NCI-H1436 (cell line): ENCODE measurements at places on chromosomes 3 and 15.

DNA sequence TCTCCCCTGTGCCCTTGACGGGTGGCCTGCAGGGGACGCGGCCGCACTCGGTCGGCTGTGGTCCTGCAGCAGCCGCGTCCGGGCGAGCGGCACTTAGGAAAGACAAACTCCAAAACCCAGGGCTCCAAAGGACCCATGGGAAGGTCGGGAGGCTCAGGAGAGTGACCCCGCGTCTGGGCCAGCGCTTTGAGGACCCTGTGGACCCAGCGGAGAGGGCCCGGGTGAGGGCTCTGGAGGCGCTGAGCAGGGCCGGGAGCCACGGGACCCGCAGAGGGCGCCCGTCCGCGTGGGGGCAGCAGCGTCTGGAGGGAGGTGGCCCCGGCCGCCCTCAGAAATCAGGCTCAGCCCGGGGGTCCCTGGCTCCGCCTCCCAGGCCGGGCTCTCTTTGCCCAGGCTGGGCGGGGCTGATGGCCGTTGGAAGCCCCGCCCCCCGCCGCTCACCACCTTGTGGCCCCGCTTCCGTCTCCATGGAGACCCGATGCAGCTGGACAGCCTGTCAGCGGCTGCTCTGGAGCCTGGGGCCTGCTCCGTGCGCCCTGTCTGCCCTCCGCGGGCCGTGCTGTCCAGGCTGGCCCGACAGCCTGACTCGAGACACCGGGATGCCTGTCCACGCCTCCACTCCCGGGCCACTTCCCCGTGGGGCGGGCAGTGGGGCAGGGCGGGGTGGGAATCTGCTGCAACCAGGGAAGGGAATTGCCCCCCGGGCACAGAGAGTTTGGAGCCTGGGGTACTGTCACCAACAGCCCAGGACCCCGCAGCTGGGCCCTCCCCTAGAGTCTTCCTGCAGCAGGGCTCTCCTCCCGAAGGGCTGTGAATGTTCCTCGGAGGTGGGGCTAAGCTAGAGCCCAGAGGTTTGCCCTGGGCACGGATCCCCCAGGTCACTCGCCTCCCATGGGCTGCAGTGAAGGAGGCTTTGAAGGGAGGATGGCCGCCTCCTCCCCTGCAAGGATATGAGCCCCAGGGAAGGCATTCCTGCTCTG lies 34.8 kb upstream of the RPL32 start:
- DNase-seq, result no peak

DNA sequence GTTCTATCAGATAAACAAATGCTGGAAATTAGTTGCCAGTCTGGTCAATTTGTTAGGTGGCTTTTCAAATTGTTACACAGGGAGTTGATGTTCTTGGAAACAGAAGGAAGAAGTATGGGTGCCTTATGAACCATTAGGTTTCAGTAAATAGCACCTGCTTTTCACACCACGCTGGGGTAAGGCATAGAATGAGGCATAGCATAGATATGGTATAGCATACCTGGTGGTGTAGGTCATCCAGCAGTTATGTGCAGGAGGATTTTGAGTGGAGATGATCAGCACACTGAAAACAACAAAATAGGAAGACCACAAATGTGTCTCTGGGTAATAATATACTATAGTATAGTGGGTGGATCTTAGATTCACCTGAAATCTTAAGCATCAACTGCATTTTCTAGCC lies 121.4 kb downstream of the GMPS start:
- DNase-seq, result no peak

DNA sequence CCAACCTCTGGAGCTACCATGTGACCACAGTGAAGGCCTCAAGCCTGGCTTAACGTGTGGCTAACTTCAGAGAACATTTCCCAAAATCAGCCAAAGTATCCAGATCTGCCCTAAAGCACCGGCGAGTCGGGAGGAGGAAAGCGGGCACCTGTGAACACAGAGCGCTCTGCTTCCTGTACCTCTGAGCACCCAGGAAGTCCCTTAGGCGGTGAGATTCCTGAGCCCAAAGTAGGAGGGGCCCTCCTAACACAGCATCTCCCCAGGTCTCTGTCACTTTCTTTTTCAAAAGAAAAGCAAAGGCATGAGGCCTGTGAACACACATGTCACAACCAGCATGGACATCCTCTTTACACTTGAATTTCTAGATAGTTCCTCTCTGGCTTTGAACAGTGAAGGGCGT lies 944 bp upstream of the EIF4E3 start:
- no peak for DNase-seq

DNA sequence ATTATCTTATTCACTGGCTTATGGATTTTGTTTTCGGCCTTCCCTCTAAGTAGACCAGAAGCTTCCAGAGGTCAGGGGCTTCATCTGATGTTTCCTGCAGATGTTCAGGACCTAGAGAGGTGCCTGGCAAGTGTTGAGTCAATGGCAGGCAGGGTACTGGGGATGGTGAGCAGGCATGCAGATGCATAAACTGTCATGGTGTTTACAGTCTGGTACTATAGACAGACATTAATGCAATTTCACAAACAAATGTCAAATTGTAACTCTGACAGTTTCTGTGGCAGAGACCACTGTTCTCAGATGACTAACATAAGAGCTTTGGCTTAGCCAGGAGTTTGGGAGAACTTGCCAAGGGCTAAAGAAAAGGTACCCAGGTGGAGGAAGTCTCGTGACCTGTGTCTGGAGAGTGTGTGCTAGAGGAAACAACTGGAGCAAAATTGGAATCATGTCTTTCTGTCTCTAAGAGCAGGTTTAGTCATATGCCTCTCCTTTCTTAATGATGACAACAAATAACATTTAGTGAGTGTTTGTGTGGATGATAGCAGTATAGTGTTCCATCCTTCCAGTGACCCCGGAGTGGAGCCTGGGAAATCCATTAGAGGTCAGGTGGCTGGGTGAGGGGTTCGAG lies 53.7 kb upstream of the TRAK1 start:
- no peak for DNase-seq

DNA sequence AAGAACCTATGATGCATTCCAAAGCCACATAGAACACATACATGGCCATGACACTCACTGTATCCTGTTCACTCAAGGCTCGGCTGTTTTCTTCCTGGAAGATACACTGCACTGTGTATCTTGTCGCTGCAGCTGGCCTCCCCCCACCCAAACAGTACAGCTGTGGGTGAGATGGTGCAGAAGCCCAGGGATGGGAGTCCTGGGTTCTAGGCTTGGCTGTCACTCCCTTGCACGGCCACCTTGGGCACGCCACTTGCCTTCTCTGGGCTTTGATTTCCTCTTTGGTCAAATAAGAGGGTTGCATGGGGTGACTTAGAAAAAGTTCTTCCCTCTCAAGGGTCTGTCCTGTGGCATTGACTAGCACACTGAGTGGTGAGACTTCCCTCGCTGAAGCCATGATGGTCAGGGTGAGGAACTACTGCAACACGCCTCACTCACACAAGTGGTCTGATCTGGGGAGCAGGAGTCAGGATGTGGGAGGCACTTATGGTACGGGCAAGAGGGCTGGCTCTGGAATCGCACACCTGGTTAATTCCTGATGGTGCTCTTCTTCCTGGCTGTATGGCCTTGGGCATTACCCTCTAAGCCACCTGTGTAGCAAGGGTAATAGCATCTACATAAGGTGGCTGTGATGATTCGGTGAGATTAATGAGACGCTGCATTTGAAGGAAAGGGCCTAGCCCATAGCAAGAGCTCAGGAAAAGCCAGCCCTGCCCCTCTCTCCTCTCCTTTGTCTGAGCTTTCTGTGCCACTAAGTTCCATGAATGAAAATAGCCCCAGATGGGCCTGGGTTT lies 44.0 kb downstream of the ANP32A start:
- no peak for DNase-seq

GRCh38 chr15:53072077-53072476 lies 281.9 kb upstream of the ONECUT1 start:
- DNase-seq, result no peak

DNA sequence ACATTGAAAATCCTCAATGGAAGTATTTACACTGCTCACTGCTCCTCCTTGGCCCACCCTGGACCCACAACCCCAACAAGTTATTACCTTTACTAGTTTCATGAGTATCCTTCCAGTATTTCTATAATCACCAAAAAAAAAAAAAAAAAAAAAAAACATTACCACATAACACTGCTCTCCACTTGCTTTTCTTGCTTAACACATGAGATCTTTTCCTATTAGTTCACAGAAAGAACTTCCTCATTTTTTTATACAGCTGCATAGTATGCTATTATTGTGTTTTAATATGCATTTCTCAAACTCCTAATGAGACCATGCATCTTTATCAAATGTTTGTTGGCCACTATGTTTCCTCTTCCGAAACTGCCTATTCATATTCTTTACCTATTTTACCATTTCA lies 14.6 kb downstream of the GABPB1 start:
- DNase-seq, result no peak

DNA sequence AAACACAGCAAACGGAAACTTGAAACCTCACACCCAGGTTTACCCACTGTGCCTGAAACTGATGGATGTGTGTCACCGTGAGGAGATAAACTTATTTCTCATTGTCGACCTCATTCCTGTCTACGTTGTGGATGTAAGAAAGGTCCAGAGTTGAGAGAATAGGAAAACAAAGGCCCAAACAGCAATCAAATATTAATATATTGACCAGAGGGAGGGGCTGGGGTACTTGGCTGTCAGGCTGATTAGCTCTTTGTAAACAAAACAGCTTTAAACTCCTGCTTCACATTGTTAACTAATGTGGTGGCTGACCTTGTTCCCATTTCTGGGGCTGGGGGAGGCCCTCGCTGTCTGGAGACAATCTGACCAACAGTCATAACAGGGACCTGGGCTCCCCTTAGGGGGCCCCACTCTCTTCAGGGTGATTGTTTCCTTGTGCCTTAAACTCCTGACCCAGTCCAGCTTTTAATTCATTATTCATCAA lies 937.6 kb downstream of the MCTP2 start:
- DNase-seq, result no peak

- DNase-seq, result no peak
These were observed 265.2 kb upstream of the PROK2 start for GRCh38 chr3:72050048-72050632.

DNA sequence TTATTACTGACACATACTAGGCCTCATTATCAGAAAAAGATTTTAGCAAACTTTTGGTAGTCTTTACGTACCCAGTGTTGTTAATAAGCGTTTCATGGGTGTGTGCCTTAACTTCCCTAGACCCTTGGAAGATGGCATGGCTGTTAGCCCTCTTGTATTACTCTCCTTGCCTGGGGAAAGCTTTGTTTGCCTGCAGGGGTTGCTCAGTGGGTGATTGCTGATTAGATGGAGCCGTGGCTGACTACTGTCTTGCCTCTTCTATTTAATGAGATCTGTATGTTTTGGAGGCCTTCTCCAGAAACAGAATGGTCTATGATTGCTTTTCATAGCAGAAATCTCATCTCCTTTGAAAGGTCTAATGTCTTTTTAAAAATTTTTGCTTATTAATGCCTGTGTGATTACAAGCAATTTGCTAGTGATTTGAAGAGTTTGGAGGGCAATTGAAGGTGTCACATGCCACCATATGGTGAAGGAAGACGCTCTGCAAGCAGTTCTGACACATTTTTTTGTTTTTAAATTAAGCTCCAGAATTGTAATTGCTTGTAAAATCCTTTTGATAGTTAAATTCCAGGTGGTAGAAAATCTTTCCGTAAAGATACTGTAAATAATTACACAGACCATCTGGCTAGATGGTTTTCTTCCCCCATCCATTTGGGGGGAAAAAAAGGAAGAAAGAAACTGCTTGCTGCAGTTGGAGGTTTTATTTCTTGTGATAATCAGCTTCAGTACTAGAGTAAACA lies 11.4 kb upstream of the C3orf20 start:
- no peak for DNase-seq

GRCh38 chr15:29109762-29110161 lies 159.9 kb downstream of the NSMCE3 start:
- DNase-seq, result no peak

- no peak for DNase-seq
These were observed 20.8 kb downstream of the COL6A6 start for GRCh38 chr3:130537673-130538304.

DNA sequence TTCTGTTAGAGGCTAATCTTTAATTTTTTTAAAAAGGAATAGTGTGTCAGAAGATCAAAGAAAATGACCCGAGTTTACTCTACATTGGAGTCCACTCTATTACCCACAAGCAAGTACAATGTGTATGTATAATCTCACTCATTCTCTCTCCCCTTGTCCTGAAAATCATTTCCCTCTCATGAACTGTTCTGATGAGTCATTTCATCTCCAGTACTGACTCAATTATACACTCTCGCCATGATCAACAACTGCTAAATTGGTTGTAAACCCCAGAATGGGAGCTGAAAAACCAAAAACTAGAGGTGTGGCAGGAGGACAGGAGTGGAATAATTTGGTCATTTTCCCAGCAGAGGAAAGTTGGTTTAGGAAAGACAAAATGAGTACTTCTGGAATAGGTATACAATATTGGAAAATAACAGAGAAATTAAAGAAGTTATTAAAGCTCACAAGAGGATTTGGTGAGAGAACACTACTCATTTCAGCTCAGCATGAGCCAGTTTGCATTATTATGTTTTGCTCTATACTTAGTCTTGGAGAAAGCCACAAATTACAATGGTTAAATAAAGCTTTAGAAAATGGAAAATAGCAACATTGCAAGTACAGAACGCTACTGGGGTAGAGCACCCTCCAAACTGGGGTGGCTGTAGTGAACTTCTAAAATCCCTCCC lies 144.3 kb upstream of the PFN2 start:
- DNase-seq, result no peak

- DNase-seq, result no peak
These were observed 94.1 kb upstream of the TP63 start for GRCh38 chr3:189537135-189537534.

DNA sequence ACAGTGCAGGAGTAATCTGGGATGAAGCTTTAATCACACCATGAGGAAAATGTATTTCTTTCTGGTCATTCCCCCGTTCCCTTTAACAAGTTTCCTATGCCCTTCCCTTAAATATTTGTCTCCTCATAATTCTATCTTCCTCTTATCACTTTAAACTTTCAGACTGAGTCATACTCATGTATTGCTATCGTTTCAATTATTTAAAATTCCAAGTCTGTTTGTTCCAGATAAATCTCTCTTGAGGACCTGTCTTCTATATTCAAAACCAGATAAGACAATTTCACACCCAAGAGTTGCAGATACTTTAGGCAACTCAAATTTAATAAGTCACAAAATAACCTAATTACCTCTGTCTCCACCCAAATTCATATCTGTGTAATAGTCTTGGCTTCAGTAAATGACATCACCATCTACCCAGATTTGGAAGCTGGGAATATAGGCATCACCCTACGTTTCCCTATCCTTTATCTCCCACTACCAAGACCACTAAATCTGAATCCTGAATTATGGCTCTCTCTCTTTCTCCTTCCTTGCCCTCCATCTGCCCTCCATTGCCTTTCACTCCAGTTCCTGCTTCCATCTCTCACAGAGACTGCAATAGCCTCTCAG lies 220.1 kb downstream of the PYDC2 start:
- no peak for DNase-seq

DNA sequence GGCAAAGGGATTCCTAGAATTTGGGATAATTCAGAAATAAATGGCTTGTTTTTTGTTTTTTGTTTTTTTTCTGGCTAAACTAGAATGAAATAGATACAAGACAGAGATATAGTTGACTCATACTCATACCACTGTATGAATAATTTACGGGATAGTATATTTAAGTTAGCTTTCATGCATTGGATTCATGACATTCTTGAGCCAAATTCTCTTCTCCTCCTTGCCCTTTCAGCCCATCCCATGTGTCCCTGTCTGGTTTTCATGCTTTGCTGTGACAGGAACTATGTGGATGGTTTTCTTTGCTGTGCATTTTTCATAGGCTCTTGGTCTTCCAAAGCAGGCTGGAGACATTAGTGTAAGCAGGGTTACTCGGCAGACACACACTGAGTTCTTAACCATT lies 66.6 kb upstream of the UMPS start:
- no peak for DNase-seq

- peak; percentile 66 for DNase-seq
These were observed 408.2 kb upstream of the CBLB start for GRCh38 chr3:106276755-106277612.
